ENCODE measurements at places on chromosomes 3 and 15.

DNA sequence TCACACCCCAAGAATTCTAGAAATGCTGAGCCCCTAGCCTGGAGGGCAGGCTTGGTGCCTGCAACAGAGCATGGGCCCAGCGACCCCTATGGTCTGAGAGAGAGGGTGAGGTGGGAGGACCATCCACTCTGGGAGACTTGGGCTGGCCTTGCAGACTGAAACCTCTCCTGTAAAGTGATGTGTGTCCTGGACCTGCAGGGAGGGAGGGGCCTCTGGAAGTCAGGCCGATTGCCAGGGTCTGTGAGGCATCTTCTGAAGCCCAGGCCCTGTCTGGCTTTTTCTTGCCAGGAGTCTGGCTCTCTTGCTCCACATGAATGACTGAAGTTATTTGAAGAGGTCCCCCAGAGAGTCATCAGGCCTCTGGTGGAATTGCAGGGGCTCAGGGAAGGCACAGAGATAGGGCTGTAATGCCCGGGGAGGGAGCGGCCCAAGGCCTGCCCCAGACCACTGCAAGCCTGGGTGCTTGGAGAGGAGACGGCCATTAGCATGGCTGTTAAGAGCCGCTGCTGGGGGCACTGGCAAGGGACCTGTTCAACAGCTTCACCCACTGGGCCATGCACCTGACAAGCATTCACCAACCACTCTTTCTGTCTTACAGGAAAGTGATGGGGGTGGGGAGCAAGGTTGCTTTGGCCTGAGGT, 56.0 kb upstream of the CHRNA7 start:
- DNase-seq, result no peak

DNA sequence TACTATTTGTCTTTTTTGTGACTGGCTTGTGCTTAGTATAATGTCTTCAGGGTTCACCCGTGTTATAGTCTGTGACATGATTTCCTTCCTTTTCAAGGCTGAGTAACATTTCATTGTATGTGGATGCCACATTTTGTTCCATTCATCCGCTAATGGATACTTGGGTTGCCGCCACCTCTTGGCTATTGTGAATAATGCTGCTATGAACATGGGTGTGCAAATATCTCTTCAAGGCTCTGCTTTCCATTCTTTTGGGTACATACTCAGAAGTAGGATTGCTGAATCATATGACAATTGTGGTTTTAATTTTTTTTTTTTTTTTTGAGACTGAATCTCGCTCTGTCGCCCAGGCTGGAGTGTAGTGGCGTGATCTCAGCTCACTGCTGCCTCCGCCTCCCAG, 15.4 kb downstream of the CRTC3 start:
- DNase-seq, result no peak

DNA sequence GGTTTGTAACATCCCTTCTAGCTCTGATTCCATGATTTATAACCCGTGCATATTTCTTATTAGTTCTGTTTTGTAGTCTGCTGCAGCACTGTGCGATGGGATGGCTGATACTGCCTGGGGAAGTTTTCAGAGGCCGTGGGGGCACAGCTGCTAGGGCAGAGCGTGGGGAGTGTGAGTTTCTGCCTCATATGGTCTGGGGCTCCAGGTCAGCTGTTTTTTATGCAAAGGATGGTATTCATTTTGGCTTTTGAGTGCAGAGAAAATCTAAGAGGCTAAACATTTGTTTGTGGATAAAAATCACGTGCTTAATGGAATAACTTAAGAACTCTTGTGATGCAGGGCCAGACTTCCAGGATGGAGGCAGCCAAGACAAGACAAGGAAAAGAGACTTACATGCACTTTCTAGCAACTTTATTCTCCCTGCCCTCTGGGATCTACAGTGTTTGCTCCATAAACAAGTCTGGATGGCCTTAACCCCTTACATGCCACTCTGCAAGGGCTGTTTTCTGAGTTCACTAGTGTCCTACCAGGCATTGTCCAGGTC, 45.5 kb upstream of the CFAP161 start:
- no peak for DNase-seq

DNA sequence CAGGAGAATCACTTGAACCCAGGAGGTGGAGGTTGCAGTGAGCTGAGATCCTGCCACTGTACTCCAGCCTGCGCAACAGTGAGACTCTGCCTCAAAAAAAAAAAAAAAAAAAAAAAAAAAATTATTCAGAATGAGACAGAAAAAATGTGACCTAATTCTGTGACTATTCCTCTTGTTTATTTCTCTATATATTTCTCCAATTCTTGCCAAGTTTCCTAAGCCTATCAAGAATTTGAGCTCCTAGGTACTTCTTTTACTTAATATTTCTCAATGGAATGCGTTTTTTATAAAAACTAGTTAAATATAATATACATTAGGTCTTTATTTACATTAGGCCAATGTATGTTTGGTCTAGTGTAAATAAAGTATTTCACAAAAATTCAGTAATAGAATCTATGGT, 86.8 kb downstream of the NAALADL2 start:
- DNase-seq, result no peak

DNA sequence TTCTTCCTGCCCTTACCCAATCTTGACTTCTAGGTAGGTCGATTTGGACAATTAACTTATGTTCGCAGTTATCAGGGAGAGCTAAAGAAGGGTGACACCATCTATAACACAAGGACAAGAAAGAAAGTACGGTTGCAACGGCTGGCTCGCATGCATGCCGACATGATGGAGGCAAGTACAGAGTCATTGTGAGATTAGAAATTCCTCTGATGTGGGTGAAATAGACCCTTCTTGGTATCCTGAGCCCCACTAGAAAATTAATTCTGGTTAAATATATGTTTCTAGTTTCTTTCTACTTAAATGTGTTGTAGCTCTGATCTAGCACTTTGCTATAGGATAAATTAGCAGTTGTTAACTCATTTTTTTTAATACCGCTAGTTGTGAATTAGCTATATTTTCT, 13.6 kb downstream of the LXN start:
- DNase-seq, result no peak

- DNase-seq, result no peak
These were observed 66.5 kb downstream of the ARMC8 start for GRCh38 chr3:138253609-138254008.

- no peak for DNase-seq
These were observed 50.4 kb downstream of the CCNL1 start for GRCh38 chr3:157109267-157110141.

DNA sequence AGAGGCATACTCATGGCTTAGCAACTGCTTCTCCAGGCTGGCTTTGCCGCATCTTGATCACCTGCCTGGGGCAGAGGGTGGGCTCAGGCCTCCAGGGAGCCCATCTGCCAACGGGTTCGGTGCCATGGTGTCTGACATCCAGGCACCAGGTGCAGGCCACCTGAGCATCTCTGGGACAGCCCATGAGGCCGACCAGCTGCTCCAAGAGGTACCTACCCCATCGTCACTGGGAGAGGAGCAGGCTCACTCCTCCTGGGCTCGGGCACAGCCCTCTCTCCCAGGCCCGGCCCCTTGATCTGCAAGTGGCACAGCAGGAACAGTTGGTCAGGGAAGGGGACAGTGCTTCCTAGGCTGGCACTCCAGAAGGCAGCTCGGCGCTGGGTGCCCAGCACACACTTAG, 21.9 kb downstream of the TPRA1 start:
- no peak for DNase-seq

- peak; percentile 56 for DNase-seq
These were observed 77.3 kb downstream of the APBA2 start for GRCh38 chr15:28962851-28963710.

DNA sequence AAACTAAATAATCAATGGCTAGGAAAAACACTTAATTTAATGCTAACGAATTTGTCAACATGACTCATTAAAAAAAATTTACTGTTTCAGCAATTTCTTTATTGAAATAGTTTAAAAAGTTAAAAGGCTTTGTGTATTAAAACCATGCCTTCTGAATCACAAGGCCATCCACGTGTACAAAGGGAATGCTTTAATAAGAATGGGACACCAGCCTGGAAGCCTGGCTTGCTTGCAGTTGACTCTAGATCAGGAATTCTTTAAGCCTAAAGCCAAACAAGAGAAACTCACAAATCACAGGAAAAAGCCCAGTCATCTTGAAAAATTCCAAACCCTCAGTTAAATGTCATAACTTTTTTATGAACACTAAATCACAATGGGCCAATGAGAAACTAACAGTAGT, 137.6 kb downstream of the PEAK1 start:
- DNase-seq, result no peak

- no peak for DNase-seq
These were observed 58.3 kb upstream of the XCR1 start for GRCh38 chr3:46085421-46086082.

DNA sequence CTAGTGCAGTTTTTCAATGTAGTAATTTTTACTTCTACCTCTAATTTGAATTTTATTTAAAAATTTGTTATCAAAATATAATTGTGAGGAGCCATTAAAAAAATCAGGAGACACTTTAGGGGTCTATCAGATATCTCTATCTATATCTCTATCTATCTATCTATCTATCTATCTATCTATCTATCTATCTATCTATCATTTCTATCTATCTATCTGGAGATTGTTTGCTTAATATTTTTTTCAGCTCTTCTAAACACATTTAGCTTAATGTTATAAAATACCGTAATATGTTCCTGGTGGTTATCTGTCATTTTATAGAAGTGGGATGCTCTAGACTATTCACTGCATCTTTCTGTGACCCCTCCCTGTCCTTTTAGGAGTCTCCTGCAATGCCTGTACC, 193.7 kb upstream of the P2RY1 start:
- DNase-seq, result no peak

DNA sequence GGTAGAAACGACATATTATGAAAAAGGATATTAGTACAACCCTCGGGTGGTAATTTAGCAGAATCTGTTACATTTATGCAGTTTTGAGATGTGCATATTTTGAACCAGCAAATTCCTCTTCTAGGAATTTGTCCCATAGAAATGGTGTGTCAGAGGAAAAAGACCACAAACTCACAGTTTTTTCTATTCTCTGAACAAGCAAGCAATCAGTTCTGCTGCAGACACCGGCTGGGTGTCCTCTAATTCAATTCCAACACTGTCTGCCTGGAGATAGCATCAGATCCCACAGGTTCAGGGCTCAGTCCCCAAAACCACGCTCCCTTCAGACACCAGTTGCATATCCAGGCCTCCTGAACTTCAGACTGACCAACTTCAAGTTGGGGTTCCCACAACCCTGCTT, 36.4 kb downstream of the APH1B start:
- no peak for DNase-seq

DNA sequence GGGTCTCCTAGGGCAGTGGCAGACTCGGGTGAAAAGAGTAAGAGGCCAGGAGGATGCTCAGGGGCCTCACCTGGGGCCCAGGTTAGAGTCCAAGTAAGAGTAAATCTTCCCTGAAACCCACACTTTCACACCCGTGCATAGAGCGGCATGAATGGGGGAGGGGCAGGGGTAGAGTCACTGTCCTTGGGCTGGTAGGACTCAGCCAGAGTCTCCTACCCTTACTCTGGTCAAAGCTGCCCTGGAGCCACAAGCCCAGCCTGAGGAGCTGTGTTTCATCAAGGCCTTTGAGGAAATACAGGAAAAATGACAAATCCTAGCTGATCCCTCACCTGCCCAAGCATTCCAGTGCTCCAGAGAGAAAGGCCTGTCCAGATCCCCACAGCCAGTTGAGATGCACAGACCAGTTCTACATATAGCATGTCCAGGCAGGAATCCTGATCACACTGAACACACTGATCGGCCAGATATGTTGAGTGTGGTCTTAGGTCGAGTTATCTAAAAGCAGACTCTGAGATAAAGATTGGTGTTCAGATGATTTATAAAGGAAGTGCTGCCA, 16.7 kb upstream of the CTNNB1 start:
- no peak for DNase-seq

DNA sequence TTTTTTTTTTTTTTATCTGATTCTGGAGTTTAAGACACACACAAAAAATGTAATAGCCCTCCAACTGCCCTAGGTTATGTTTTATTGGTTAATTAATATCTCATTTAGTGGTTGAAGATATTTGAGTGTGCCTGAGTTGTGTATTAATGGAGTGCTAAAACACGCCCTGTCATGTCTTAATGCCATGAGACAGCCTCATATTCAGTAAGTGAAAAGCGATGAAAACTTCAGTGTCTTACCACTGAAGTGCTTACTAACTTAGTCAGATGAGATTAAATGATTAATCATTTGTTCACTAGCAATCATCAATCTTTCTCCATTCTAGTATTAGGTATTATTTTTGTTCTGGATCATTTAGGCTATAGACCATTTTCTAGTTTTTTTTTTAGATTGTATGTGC, 544.7 kb upstream of the ROBO2 start:
- DNase-seq, result no peak

GRCh38 chr3:173003956-173004355, 137.1 kb downstream of the SPATA16 start:
- DNase-seq, result no peak

GRCh38 chr3:161150001-161150525, 44.9 kb upstream of the B3GALNT1 start:
- no peak for DNase-seq

GRCh38 chr3:2826453-2826852, 283.7 kb downstream of the IL5RA start:
- no peak for DNase-seq

DNA sequence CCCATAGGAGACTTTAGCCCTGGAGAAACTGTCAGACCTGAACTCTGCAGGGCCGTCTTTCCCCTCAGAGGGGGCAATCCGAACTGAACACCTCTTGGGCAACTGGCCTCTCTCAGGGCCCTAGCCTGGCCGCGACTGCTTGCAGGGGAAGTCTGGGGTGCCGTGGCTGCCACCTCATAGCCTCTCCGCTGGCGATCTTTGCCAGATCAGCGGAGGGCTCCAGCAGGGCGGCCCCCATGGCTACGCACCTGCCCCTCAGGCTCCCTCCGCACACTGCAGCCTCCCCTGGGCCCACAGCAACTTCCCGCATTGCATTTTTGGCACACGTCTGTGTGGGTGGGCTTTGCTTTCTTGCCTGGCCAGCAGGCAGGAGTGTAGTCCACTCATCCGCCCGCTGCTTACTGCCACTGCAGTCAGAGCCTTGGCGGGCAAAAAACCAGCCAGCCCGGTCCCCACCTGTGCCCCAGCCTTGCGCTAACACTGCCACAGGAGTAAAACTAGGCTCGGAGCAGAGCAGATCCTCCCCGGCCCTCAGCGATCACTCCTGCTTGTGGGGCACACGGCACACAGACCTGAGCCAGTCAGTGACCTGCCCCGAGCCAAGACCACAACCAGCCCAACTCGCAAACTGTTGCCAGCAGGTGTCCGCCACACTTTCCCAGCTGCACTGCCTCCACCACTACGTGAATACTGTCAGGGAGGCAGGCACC, 266.8 kb upstream of the CBLB start:
- DNase-seq, result no peak

GRCh38 chr15:85642065-85642692, 152.5 kb downstream of the KLHL25 start:
- DNase-seq, result no peak

- DNase-seq, result no peak
These were observed 26.7 kb downstream of the TJP1 start for GRCh38 chr15:29795610-29796009.

- no peak for DNase-seq
These were observed 262.5 kb upstream of the LRTM1 start for GRCh38 chr3:55190331-55190730.

GRCh38 chr3:74346896-74347295, 267.6 kb downstream of the CNTN3 start:
- DNase-seq, result no peak

Measured in osteocyte (in vitro differentiated cells).